ENCODE measurements at places on chromosomes 12 and 14.

GRCh38 chr12:116434155-116435011 lies 124.8 kb upstream of the MAP1LC3B2 start:
- DNase-seq = peak; percentile 2

- DNase-seq = no peak
Measured at GRCh38 chr12:128743916-128744315, 79.8 kb downstream of the SLC15A4 start.

DNA sequence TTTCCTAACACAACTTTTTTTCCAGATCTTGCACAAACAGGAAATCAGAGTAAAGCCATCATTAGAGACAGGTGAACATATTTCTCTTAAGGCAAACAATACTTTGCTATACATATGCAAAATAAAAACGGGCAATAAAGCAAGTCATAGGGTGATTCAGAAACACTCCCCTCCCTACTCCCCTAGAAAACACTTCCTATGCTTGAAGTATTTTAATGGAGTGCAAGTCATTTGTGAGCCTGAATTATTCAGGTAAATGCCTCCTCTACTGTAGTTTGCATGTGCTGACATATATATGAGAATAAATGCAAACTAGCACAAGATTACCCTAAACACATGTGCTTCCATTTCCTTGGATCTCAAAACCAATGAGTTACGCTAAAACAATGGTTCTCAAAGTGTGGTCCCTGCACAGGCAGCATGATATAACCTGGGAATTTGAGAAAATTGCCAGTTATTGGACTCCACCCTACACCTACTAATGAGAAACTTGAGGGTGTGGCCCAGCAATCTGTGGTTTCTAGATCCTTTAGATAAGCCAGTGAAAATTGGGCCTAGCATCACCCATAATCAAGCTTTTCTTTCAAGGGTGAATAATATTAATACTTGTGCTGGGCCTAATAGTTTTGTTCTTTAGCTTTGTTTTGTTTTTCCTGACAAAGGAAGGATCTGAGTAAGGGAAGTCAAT lies 159.7 kb upstream of the BMP4 start:
- DNase-seq = no peak

DNA sequence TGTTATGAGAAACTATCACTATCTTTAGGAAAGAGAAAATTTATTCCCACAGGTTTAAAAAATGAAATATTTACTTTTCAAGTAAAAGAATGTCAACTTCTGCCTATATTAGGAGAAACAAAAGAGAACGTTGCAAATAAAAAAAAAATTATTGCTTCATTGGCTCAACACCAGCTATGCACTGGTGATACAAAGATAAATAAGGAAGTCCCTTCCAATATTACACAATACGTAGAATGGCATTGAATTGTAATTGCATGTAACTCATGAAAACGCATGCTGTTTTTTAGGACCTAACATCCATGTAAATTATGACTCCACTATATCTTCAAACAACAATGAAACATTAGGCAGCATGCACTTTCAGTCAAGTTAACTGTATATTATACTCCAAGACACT lies 56.4 kb upstream of the RERGL start:
- DNase-seq = peak; percentile 22

DNA sequence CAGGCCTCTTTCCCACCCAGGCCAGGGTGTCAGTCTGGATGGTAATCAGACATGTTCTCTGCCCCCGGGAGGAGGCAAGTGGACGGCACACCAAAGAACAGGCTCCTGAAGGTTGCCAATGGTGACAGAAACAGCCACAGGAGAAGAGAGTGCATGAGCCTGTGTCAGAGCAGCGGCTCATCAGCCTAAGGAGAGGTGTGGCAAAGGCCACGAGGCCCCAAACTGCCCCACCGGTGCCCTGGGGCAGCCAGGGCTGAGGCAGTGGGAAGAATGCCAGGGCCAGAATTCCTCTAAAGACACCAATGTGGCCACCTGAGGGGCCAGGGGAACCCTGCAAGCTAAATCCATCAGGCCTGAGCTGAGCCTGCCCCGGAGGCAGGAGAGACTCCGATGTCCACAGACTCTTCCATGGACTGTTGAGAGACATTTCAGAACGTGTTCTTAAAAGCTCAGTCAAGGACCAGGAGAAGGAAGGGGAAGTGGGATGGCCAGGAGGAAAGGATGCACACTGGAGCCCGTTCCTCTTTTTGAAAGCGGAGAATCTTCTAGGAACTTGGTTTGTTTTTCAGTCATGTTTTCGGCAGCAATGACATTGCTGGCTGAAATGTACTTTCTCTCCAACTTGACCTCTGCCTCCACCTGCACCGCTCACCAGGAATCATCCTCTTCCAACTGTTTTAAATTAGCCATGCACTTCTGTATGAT lies 176.3 kb upstream of the FKBP4 start:
- DNase-seq = peak; percentile 25

- no peak for DNase-seq
Measured at GRCh38 chr12:48005001-48005749, 899 bp upstream of the COL2A1 start.

- DNase-seq = no peak
Measured at GRCh38 chr12:6820166-6820565, 1.5 kb upstream of the GPR162 start.

- DNase-seq = no peak
Measured at GRCh38 chr12:32754111-32754510, 1.6 kb downstream of the YARS2 start.

DNA sequence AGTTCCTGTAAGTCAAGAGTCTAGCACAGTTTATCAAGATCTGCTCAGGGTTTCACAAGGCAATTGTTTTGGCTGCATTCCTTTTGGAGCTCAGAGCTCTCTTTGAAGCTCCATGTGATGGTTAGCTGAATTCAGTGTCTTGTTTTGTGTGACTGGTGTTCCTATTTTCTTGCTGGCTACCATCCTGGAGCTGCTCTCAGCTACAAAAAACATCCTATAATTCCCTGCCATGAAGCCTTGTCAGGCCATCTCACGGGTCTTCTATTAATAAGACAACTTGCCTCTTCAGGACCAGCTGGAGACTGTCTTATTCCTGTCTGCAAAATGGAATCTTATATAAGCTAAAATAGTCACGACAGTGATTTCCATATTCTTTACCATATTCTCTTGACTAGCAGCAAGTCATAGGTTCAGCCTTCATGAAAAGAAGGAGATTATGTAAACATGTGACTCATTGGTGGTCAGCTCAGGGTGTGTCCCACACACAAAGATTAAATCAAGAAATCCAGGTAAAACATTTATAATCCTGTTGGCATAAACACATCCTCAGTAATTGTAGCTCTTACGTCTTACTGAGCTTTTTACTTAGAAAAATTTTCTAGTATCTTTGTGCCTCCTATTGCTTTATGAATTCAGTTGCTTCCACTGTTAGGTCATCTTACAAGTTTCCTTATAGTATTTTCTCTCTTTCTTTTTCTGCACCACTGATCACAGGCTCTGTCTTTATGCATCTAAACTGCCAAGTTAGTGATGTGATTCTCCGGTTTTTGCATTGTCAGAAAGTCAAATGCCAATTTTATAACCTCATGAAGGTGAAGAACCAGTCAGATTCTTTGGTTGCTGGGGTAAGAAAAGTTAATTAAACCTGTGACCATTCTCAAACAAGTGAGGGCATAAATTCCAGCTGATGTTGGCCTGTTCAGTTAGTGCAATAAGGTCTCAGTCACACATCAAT lies 378.5 kb upstream of the MGAT4C start:
- no peak for DNase-seq

DNA sequence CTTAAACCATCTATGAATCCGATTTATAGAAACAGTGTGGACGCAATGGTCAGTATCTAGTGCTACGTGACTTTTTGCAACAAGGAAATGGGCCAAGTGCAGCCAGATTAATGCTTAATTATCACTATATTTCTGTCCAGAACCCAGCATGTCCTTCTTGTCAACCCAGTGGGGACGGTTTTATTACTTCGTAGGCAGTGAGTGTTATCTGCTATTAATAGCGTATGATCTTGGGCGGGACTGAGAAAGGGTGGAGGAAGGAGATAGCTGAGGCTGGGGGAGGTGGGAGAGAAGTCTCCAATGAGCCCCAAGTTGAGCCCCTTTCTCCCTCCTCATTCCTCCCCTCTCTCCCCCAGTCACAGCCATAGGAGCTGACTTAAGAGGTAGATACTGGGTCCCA lies 59.7 kb upstream of the FAM222A start:
- no peak for DNase-seq

DNA sequence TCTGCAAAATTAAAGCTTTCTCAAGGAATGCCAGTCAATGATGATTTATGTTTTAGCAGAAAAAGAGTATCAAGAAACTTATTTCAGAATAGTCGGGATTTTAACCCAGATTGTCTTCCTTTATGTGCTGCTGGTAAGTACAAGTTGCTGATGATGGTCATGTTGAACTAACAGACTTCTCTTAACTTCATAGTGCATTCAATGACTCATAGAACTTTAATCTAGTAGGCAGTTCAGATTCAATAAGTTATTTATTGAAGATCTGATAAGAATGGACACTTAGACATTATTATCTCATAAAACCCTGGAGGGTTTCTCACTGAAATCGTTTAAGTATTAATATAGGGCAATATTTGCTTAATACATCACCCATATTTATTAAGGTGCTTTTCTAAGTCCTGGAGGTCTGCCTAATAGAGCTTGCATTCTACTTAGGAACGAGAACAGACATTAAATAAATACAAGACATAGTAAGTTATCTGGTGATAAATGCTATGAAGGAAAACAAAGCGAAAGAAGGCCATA lies 33.8 kb downstream of the TOGARAM1 start:
- DNase-seq = no peak

DNA sequence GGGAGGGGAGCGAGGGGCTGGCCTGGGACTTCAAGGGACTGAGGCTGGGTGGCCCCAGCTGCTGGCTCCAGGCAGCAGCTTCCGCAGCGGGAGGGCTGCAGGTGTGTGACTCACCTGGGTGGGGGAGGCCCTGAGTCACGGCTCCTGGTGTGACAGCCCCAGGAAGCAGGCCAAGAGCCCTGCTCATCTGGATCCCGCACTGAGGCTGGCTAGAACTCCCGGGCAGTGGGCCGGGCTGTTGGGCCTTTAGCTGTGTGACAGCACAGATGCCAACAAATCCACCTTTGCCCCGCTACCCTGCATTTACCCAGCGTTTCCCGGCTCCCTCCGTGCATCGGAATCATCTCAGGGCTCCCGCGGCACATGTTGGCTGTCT lies 180.0 kb upstream of the PRMT8 start:
- no peak for DNase-seq

- no peak for DNase-seq
Measured at GRCh38 chr14:31492759-31493498, 5.1 kb upstream of the GPR33 start.

DNA sequence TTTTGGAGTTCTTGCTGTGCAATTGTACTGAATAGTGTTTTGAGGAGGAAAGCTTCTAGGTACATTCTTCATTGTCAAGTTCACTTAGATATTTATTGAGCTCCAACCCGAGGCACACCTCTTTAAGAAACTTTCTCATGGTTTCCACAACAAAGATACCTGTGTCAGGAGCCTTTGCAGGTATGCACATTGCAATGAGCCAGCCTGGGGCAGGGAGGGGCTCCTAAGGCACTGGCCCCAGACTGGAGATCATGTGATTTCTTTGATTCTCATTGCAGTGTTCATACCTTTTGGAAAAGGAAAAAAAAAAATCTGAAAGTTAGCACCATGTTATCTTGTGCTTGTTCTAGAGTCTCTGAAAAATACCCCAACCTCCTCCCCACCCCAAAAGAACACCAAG lies 80.3 kb downstream of the PRMT8 start:
- DNase-seq = no peak

- DNase-seq = peak; percentile 78
Measured at GRCh38 chr14:91244501-91244901, at the start of gene GPR68. GPR68 (minus strand) TSS chr14:91244704; CDS start chr14:91235050, 9,654 bp downstream.

GRCh38 chr14:64730681-64731080 lies 26.5 kb downstream of the PLEKHG3 start:
- no peak for DNase-seq

- DNase-seq = no peak
Measured at GRCh38 chr12:89933911-89934310, 225.3 kb upstream of the ATP2B1 start.

DNA sequence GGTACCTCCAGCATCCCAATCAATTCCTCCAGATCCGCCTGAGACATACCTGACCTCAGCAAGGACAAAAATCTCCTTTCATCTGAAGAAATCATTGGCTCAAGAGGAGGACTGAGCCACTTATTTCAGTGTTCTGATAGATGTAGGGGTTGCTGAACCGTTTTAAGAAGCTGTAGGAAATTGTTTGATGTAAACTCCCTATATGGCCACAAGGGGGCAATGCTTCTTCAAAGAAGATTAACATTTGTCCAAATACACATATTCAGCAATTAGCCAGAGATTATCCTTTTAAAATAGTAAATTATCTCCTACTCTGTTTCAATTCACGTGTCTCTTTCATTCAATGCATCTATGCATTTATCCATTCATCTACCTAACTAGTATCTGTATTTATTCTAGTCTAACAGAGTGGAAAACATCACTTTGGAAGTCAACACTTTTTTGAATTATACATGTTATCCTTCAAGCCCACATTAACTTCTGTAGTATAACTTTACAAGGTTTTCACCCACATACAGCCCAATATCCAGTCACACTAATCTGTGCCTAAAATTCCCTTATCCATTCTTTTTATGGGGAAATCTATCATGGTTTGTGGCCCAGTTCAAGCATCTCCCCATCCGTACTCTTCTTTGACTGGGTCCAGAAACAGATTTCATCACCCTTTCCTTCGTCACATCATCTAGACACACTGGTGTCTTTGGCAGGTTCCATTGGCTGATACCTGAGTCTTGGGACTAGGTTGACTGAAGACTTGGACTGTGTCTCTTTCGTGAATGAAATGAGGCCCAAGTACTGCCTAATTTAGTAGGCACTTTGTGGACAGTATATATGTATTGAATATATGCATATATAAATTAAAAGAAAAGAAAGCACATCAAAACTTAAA lies 411.0 kb upstream of the OR4E1 start:
- no peak for DNase-seq

DNA sequence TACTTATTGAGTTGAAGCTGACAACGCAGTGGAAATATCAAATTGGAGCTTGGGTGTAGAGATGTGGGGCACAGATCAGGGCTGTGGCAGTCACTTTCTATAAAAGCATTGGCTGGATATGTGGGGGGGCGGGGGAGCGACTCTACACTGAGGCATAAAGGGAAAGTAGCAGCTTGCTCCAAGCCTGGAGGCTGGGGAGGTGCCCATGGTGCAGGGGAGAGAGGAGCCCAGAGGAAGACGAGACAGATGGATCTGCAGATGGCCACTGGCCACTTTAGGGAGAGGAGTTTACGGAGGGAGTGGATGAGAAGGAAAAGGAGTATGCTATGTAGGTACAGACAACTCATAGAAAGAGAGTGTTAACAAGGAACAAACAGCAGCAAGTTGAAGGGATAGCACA lies 13.5 kb upstream of the NGB start:
- no peak for DNase-seq

- no peak for DNase-seq
Measured at GRCh38 chr12:40224439-40225291, at the start of gene LRRK2. LRRK2 (plus strand) TSS chr12:40224997; CDS start chr12:40225132, 135 bp downstream.

DNA sequence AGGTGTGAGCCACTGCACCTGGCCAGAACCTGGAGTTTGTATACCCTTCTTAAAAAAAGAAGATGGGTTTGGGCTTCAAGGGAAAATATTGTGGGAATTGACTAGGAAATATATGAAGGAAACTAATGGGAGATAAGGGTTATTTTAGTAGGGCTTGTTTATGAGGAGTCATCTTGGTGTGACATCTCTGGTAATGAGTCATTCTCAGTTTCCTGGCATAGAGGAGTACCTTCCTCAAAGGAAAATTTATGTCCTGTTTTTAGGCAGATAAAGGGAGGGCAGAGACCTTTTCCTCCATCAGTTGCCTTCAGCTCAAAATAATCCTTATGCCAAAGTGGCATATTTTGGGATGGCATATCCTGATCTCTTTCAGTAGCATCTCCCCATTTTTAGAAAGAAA lies 30.6 kb upstream of the NFKBIA start:
- DNase-seq = no peak

GRCh38 chr12:67889931-67890330 lies 99.3 kb upstream of the IFNG-AS1 start:
- no peak for DNase-seq

Measured in HL-60 (cell line).